Iris pigment epithelial cell (primary cell): ENCODE measurements at places on chromosomes 7 and 10.

GRCh38 chr10:46305079-46305818 is 18.5 kb downstream of the ANTXRL start:
- no peak for DNase-seq

DNA sequence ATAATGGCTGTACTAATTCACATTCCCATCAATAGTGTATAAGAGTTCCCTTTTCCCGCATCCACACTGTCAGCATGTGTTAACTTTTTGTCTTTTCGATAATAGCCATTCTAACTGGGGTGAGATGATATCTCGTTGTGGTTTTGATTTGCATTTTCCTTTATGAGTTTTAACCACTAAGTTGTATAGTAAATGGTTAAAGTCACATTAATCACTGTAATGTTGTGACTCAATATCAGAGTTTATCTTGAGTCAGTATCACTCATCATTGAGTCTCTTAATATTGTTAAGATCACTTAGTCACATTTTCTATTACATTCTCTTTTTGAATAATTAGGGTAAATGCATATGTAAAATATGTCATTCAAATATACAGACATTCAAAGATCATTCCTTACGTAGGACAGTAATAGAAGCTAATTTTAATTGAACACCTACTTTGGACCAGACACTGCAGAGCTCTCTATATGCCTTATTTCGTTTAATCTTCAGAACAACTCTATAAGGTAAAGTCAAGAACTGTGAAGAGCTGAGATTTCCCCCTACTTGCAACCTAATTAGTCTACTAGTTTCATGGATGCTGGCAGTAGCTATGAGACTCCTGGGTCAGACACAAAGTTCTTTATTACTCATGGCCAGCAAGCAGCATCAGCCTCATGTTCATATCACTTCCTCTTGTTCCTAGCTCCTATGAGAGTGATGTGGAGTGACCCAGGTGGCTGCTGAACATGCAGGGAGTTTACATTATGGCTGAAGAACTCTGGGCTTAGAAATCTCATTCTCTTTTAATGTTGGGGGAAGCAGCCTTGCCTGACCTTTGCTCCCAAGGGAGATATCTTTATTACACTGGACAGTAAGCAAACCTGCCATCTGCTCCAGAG is 30.5 kb downstream of the CREB5 start:
- no peak for DNase-seq

DNA sequence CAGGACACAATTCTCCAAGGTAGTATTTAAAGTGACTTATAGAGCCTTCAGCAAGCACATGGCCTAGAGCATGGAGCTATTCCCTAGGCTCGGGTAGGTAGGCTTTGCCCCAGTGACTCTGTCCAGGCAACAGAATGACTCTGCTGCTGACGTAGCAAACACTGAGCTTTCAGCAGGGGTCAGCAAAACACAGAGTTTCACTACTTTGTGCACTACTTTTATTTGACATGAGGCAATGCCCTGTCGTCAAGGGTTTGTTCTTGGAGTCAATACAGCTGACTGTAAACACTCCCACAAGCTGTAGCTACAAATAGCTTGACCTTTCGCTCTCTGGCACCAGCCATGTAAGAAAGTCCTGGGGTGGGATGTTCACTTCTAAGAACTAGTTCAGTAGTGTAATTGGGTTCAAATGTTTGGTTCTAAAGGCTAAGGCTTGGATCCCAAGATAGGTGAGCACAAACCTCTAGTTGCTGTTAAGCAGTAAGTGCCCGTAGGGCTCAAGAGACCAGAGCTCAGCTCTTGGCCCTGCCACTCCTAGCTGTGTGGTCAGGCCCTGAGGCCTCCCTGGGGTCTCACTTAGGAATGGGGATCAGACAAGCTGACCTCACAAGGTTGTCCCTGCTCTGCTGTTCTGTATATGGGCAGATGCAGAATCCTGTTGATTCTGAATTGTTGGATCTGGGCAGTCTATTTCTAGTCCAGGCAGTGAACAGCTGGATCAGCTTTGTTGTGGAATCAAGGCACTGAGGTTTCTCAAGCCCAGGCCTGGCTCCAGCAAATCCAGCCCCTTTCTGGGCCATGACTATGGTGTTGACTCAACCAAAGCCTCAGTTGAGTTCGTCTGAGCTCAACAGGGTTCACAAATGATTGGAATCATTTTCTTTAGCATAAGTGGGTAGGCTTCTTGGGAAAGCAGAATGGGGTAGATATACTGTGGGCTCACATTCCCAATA is 10.7 kb downstream of the NODAL start:
- DNase-seq = peak; percentile 83

DNA sequence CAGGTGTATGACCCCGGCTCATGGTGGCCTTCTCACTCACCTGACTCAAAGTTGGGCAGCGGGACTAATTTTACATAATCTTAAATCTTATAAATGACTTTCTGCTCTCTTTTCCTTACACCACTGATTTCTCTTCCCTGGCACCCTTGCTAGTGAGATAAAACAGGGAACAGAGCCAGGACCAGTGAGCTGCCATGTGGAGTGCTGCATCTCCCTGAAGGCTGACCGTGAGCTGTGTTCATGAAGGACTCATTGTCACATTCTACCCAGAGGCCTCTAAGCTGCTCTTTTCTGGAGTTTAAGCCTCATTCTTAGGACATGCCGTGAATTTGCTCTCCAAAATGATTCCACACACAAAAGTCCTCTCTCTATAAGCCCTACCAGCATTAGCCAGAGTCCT is 762.3 kb downstream of the AUTS2 start:
- DNase-seq = no peak

- no peak for DNase-seq
Observed at GRCh38 chr10:117896517-117896916, 150.2 kb downstream of the RAB11FIP2 start.

DNA sequence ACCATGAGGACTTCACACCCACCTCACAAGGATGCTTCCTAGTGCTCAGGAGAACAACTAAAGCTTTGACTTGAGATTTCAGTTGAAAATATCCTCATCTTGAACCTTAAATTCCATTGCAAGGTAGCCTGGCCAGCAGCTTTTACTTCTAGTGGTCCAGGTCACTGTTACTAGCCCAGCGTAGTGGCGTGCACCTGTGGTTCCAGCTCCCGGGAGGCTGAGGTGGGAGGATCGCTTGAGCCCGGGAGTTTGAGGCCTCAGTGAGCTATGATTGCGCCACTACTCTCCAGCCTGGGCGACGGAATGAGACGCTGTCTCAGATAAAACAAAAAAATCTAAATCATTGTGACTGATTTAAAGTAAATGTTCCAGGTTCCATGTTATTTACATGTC is 28.3 kb upstream of the PRKAR1B start:
- DNase-seq = no peak

DNA sequence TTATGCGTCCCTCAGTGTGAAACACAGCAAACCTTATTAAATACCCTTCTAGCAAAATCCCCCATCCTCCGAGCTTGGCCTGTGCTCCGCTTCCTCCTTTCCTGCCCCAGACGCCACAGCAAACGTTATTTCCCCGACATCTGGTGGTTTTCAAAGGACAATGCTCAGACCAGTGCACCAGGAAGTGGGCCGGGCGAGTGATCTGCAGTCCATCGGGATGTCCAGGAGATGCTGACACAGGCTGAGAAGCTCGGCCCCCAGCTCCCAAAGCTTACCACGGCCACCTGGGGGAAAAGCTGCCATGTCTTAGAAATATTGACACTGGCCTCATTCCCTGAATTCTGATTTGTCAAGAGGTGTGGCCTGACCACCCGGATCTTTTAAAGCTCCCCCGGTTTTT is 129.5 kb downstream of the PTPRN2 start:
- no peak for DNase-seq

GRCh38 chr10:114824391-114824790 is 2.8 kb downstream of the FHIP2A start:
- DNase-seq = peak; percentile 12

DNA sequence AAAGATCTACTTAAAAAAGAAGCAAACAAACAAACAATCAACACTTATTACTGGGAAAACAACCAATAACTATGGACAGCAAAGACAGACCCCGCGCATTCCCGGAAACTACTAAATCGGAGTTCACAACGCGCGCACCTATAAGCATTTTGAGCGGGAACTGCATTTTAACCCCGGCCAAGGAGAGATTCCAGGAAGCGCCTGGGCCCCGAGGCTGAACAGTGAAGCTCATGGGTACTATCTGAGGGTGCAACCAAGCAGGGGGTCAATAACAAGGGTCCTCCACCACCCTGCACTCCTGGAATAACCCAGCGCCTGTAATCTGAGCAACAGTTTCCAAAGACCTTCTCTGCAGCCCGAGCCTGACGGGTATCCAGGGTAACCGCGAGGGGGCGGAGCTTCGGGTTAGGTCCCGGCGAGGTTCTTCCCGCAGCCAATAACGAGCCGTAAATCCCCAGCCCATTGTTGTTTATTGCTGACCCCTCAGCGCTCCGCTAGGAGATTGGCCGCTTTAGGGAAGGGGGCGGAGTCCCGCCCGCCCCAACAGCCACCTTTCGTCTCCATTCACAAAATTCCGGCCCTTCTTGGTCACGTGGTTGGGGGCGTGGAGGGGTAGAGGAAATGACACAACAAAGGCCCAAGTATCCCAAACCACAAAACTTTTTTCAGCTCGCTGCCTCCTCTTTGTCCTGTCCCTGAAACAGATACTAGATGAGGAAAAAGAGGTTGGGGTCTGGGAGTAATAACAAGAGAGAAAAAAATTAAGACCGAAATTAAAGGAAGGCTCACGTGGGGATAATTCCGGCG is 1.7 kb upstream of the ETV1 start:
- DNase-seq = peak; percentile 99

- no peak for DNase-seq
Observed at GRCh38 chr10:76291175-76291574, 859.8 kb downstream of the LRMDA start.

DNA sequence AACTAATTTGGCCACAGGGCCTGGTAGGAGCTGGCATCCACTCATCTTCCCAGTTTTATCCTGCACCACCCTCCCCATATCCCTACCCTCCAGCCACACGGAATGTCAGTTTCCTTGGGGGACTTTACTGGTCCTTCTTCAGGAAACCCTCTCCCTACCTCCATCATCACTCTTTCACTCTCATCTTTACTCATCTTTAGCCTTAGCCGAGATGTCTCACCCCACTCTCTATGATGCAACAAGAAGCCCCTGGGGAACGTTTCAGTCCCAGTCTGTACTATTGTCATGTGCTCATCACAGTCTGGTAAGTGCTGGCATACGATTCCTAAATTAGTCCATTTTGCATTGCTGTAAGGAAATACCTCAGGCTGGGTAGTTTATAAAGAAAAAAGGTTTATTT is 34.9 kb upstream of the TMEM248 start:
- no peak for DNase-seq

DNA sequence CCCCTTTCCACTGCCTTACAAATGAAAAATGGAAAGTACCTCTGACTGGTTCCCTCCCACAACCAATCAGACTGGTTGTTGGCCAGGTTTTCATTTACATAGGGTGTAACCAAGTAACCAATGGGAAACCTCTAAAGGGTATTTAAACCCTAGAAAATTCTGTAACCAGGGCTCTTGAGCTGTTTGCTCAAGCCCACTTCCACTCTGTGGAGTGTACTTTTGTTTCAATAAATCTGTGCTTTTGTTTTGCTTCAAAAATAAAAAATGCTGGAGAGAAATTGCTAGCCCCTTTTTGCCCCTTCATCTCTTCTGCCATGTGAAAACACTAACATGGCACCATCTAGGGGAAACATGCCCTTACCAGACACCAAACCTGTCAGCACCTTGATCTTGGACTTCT is 129.5 kb downstream of the AHR start:
- DNase-seq = no peak

GRCh38 chr10:49068209-49068608 is 47.1 kb downstream of the VSTM4 start:
- no peak for DNase-seq

DNA sequence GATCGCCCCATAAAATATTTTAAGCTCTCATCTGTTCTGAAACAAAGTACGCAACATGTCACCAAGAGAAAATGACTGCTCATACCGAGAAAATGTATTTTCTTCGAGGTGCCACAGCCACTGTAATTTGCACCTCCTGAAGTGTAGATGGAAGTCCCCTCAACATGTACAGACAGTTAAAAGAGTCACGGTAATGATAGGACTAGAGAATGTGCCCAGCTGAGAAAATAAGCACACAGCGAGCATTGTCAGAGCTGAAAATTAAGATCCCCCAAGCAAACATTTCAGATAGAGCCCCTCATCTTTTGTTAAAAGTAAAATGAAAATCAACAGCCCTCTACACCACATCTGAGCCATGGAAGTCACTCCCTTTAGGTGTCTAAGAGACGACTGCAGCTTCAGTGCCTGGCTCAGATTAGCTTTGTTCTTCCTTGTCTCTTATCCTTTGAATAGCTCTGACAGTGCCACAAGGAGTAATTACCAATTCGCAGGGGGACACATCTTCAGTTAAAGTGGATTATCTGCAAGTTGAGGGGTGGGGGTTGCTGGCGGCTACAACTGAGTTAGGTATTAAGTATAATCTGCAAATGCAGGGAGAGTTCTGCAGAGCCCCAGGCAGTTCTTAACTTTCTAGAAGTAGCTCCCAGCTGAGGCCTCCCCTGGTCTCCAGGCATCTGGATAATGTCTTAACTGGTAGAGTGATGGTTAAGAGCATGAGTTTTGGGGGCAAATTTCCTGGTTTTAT is 222.7 kb upstream of the C7orf33 start:
- no peak for DNase-seq

DNA sequence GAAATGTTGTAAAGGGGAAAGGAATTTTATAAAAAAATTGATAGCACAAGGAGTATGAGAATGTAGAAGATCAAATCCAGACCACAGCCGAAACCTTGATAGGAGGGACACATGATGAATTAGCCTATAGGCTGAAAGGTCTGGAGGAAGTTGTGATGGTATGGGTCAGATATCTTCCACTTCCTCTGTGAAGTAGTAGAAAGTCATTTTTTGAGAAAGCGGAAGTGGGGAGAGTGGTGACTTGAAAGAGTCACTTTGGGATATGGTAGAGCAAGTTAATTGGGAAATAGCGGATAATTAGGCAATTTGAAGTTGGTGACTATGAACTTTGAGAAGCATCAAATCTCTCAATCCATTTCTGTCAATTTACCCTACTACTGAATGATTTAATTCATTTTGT is 99.4 kb downstream of the GRM8 start:
- DNase-seq = no peak

DNA sequence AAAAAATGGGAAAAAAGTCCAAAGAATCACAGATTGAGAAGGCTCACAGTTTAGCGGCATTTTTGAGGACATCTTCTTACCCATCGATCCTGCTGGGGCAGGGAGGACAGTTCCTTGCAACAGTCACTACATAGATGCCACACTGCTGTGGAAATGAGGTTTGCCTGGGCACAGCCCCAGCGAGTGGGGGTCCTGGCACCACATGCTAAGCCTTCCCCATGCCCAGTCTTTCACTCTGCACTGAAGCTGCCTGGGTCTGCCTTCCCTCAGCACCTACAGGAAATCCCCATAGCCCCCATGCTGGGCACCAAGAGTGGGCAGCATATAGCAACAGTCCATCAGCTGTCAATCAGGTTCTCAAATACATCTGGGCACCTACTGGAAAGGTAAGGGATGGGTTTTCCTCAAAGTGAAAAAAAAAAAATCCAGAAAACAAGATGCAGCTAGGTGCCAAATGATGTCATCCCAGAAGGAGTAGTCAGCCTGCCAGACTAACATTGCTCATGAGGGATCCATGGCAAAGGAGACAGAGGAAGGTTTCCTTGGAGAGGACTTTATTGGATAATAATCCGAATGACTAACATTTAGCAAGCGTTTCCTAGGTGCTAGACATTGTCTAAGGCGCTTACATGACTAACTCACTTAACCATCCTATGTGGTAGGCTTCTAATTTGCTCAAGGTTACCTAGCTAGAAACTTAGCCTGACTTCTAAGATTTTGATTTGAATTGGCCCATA is 125.7 kb upstream of the CXCL12 start:
- DNase-seq = peak; percentile 43

GRCh38 chr7:77331938-77332695 is 84.0 kb downstream of the GSAP start:
- DNase-seq = peak; percentile 88
